Testis (tissue), 5 donors: ENCODE measurements at places on chromosomes 4 and X. TPM values are rescaled to one million over a fixed set of nuclear protein-coding genes. Genes with fewer than 3 reads are reported as not detected.

PDLIM3 gene
- 66.4 TPM for polyA plus RNA-seq

GABRE gene
- polyA plus RNA-seq, result 9.3 TPM

HPGD gene
- 3.0 TPM for polyA plus RNA-seq

CCDC110 gene
- 28.1 TPM for polyA plus RNA-seq

KLF3 gene
- polyA plus RNA-seq, result 16.4 TPM

CXorf49 gene
- 6.0 TPM for polyA plus RNA-seq

CCNA2 gene
- 10.2 TPM for polyA plus RNA-seq

RBMX2 gene
- 13.7 TPM for polyA plus RNA-seq

DNA sequence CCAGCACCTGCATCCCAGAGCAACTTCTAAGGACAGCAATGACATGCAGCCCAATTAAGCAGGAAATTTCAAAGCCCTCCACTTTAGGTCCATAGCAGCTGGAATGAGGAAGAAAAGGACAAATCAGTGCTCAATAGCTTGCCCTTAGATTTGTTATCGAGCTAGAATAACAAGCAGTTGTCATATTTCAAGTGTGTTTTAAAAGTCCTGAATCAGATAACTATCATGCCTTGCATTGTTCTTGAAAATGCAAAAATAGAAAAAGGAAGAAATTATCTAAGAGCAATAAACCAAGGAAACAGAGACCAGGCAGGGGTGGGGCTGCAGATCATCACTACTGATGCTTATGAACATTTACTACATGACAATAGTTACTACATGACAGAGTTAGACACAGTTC is 43.9 kb upstream of the KLF3 start:
- no peak for DNase-seq
- H3K4me1 ChIP-seq, result no peaks in the 10 kb centered on the region
- no peaks in the 10 kb centered on the region for H3K27me3 ChIP-seq
- H3K27ac ChIP-seq, result no peak overlapping the region

DNA sequence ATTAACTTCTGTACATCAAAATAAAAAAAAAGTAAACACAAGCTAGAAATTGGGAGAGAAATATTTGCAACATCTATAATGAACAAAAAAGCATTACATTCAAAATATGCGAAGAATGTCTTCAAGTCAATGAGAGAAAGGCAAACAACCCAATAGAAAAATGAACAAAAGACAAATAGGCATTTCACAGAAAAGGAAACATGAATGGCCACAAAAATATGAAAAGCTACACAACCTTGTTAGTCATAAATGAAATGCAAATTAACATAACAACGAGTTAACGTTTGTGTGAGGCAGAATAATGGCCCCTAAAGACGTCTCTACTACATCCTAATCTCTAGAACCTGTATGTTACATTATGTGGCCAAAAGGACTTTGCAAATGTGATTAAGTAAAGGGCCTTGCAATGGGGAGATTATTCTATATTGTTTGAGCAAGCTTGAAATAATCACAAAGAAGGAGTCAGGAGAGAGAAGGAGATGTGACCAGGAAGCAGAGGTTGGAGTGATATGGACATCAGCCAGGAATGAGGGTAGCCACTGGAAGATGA is 86.8 kb downstream of the WDFY3 start:
- H3K36me3 ChIP-seq, result no peaks in the 10 kb centered on the region
- H3K4me3 ChIP-seq, result no peak overlapping the region
- no peaks in the 10 kb centered on the region for H3K4me1 ChIP-seq
- DNase-seq, result no peak
- no peaks in the 10 kb centered on the region for H3K27me3 ChIP-seq

GRCh38 chr4:158778156-158778711 is 9.4 kb downstream of the FNIP2 start:
- no peak overlapping the region for H3K4me3 ChIP-seq
- no peak overlapping the region for H3K27ac ChIP-seq
- no peaks in the 10 kb centered on the region for H3K4me1 ChIP-seq
- H3K36me3 ChIP-seq, result no peaks in the 10 kb centered on the region
- no peaks in the 10 kb centered on the region for H3K27me3 ChIP-seq

DNA sequence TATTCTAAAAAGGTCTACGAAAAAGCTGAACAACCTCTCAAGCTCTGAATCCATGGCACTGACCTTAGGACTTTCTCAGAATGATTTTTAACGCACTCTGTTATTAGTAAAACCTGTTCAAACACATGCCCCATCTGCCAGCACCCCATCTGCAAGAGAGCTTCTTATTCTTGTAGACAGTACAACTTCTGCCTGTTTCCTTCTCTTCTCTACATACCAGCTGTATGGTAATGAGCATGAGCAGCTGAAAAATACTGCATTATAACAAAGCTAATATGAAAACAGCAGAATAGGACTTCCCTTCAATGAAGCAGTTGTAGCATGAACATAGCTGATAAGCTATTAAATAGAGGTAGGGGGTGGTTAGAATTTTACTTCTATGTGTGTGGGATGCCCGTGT is 167.9 kb downstream of the FBXW7 start:
- DNase-seq, result no peak
- no peaks in the 10 kb centered on the region for H3K4me1 ChIP-seq
- no peak overlapping the region for H3K4me3 ChIP-seq

- H3K27me3 ChIP-seq, result no peaks in the 10 kb centered on the region
- peaks cover 6% of the 10 kb centered on the region for H3K4me1 ChIP-seq
- no peak overlapping the region for H3K27ac ChIP-seq
- no peaks in the 10 kb centered on the region for H3K36me3 ChIP-seq
These were observed 91.6 kb downstream of the DDIT4L start for GRCh38 chr4:100098681-100099080.

GRCh38 chr4:161419822-161420221 is 744.0 kb downstream of the FSTL5 start:
- no peaks in the 10 kb centered on the region for H3K4me1 ChIP-seq
- no peaks in the 10 kb centered on the region for H3K27me3 ChIP-seq
- H3K4me3 ChIP-seq, result no peak overlapping the region
- DNase-seq, result peak; percentile 22

- DNase-seq, result no peak
- H3K36me3 ChIP-seq, result no peaks in the 10 kb centered on the region
- peaks cover 5% of the 10 kb centered on the region for H3K4me1 ChIP-seq
- no peak overlapping the region for H3K4me3 ChIP-seq
- no peaks in the 10 kb centered on the region for H3K27me3 ChIP-seq
- H3K27ac ChIP-seq, result no peak overlapping the region
These were observed 216.6 kb downstream of the NR3C2 start for GRCh38 chr4:148225639-148226038.

DNA sequence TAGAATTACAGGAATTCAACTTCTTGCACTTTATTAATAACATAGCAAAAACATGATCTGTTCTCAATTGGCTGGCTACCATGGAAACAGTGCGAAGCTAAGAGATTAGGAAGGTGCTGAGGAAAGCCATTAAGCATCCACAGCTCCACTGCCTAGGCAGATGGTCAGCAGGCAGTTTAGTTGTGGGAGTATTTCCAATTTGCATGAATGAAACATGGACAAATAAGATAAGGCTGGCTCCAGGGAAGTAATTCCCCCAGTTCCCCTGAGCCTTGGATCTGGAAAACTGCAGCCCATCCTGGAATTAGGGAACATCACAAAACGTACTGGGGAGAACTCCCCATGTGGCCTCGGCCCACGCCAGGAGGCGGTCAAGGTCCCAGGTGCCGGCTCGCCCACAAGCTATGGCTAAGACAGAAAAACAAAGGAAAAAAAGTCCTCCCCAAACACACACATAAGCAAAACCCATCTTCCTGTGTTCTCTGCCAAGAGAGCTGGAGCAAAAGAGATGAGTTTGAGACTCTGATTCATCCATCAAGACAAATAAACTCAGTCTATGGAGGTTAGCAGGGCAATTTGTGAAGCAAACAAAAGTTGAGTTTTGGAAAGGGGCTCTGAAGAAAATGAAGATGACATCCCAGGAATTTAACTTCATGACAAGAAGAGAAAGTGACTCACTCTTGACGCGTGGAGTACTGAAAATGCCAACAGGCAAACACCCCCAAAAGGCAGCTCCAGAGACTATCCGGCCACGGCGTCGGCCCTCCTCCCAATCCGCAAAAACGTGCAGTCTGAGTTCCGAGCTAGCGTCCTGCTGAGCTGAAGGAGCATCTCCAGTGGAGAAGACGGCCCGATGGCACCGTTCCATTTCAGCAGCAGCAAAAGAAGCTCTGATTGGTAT is 45.1 kb downstream of the IGFBP7 start:
- DNase-seq, result peak; percentile 78
- no peak overlapping the region for H3K4me3 ChIP-seq

GRCh38 chr4:122663814-122664610 is 43.1 kb upstream of the IL21 start:
- DNase-seq, result no peak
- no peak overlapping the region for H3K27ac ChIP-seq
- H3K4me3 ChIP-seq, result no peak overlapping the region
- H3K36me3 ChIP-seq, result no peaks in the 10 kb centered on the region
- H3K4me1 ChIP-seq, result peaks cover 12% of the 10 kb centered on the region

DNA sequence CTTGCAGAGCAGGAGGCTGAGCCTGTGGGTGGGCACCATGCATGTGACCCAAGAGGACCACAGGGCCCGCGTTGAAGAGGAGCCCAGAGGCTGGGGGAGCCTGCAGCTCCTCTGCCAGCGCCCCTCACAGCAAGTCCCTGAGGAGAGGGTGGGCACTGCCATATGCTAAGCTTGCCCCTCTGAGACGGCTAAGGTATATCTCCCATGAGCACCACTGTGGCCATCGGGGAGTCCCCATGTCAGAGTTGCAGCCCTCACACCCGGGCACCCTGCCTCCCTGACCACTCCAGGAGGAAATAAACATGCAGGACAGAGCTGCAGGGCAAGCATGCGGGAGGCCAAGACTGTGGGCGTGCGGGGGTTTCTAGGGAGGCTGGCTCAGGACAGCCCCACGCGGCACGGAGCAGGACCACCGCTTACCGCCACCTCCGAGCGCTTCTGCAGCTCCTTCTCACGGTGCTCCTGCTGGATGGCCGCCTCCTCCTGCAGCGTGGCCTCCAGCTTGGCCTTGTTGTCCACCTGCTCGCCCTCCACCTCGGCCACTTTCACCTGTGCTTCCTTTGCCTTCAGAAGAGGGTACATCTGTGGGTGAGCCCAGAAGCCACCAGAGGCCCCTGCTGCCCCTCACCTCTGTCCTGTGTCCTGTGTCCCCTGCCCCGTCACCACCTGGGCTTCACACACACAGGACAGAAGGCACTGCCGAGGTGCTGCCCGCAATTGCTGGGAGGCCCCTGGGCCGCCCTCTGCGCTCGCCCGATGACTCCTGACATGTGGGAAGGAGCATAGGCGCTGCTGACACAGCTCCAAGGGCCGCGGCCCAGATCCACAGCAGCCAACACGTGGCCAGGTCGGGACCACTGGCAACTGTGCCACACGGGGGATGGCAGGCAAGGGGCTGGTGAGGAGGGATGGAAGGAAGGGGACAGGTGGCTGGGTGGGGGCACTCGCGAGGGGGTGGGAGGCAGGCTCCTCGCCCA is 29.8 kb downstream of the FGFR3 start:
- H3K27ac ChIP-seq, result no peak overlapping the region
- H3K36me3 ChIP-seq, result no peaks in the 10 kb centered on the region
- no peak overlapping the region for H3K4me3 ChIP-seq
- no peaks in the 10 kb centered on the region for H3K27me3 ChIP-seq
- H3K4me1 ChIP-seq, result no peaks in the 10 kb centered on the region

GRCh38 chr4:87087420-87087819 is 133.0 kb downstream of the KLHL8 start:
- no peaks in the 10 kb centered on the region for H3K27me3 ChIP-seq
- H3K4me3 ChIP-seq, result no peak overlapping the region
- H3K4me1 ChIP-seq, result no peaks in the 10 kb centered on the region
- H3K36me3 ChIP-seq, result no peaks in the 10 kb centered on the region
- no peak for DNase-seq

GRCh38 chr4:137597752-137598430 is 65.6 kb upstream of the PCDH18 start:
- H3K36me3 ChIP-seq, result no peaks in the 10 kb centered on the region
- no peak for DNase-seq
- no peak overlapping the region for H3K27ac ChIP-seq
- no peaks in the 10 kb centered on the region for H3K4me1 ChIP-seq
- no peak overlapping the region for H3K4me3 ChIP-seq
- no peaks in the 10 kb centered on the region for H3K27me3 ChIP-seq

DNA sequence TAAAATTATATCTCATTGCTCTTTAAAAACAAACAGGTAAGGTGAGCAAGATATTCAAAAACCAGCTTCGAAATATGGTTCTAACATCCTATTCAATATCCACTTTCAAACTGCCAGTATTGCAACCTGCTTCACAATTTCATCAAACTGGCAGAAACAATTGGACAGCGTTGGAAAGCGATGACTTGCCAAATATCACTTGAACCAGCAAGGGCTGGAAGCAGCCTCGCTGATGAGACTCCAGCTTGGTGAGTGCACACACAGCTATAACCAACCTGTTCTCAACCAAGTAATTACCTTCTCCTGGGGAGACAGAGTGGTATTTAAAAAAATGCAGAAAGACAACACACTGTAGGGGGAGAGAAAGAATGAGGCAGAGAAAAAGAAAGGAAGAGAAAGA is 155.8 kb upstream of the RAI2 start:
- no peak overlapping the region for H3K4me3 ChIP-seq
- H3K27me3 ChIP-seq, result no peaks in the 10 kb centered on the region
- no peak for DNase-seq
- no peaks in the 10 kb centered on the region for H3K36me3 ChIP-seq
